GM23248 (cell line): ENCODE measurements at places on chromosomes 16 and 17. TPM values are rescaled to one million over a fixed set of nuclear protein-coding genes. Genes with fewer than 3 reads are reported as not detected.

The EFCAB13 gene
- 1.4 and 1.6 TPM in 2 replicates for total RNA-seq

The TAT gene
- total RNA-seq: not detected in 2 replicates

The IL21R gene
- 0.76 and 1.5 TPM in 2 replicates for total RNA-seq

The TPSB2 gene
- total RNA-seq: not detected in 2 replicates

The KRT15 gene
- total RNA-seq: 0.65 and 1.1 TPM in 2 replicates

The STAT3 gene
- 79.4 and 84.1 TPM in 2 replicates for total RNA-seq

The GSG1L gene
- not detected in 2 replicates for total RNA-seq

The PYDC1 gene
- total RNA-seq: not detected in 2 replicates

The KIF2B gene
- total RNA-seq: not detected in 2 replicates

DNA sequence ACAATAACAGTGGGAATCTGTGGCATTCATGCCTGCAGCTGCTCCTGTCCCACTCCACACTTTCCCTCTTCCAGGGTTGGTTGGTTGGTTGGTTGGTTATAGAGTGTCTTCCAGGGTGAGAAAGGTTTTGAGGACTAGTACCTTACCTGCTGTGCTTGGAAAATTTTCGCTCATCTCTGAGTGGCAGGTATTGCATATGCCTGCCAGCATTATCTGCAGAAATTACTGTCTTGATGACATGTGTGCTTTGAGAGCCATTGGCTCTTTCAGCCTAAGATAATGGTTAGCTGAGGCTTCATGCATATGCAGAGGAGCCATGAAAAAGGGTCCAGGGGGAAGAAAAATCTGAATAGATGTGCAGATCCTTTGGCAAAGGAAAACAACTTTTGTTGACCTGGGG, 131.8 kb downstream of the BCAS3 start:
- no peak for DNase-seq

DNA sequence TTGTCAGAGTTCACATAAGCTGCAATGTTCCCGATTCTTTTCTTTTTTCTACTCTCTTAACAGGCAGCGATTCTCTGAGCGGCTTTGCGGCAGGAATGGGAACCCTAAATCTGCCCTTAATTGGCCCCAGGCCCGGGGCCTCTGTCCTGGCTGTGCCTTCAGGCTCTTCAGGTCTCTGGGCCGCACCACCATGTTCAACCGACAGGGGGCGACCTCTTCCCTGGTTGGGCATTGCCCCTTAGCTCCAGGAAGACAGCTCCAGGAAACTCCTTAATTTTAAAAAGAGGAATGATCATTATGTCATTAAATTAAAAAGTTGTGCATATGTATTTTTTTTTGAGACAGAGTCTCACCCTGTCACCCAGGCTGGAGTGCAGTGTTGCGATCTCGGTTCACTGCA, 20.3 kb downstream of the CACNG5 start:
- no peak for DNase-seq

GRCh38 chr17:44001461-44001920, 2.9 kb upstream of the NAGS start:
- peak; percentile 11 for DNase-seq

GRCh38 chr17:74159226-74159840, 44.1 kb upstream of the RPL38 start:
- DNase-seq: no peak

- DNase-seq: peak; percentile 66
Observed at GRCh38 chr17:43784068-43784467, 3.8 kb downstream of the CFAP97D1 start.

GRCh38 chr17:8173871-8174322, 2.3 kb downstream of the TMEM107 start:
- peak; percentile 22 for DNase-seq

DNA sequence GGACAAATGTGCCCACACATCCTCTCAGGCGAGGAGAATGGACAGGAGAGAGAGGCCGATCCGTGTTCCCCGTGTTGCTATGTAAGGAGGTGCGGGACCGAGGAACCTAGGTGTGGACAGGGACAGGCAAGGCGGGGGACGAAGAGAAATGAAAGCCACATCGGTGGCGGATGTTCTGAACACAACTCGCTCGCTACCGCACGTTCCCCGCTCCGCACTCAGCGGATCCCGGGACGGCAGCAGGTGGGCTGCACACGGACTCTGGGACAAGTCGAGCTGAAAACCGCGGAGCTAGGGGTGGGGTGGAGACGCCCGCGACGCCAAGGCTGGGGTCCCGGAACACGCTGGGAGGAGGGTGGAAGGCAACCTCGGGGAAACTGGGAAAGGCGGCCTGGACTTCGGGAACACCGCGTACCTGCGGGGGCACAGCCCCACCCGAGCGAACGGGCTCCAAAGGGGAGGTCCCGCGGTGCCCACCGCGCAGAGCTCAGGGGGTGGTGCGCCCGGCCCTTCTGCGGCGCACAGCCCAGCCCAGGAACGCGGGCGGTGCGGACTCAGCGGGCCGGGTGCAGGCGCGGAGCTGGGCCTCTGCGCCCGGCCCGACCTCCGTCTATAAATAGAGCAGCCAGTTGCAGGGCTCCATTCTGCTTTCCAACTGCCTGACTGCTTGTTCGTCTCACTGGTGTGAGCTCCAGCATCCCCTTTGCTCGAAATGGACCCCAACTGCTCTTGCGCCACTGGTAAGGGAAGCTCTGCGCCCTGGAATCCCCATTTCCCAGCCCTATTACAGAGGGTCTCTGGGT, at the start of gene MT1E:
MT1E (plus strand) TSS at position 642 of the 803 bp plus-strand sequence; CDS start at position 713, 71 bp downstream.
- DNase-seq: peak; percentile 97

- DNase-seq: no peak
Observed at GRCh38 chr17:72199256-72199655, 78.4 kb downstream of the SOX9 start.

DNA sequence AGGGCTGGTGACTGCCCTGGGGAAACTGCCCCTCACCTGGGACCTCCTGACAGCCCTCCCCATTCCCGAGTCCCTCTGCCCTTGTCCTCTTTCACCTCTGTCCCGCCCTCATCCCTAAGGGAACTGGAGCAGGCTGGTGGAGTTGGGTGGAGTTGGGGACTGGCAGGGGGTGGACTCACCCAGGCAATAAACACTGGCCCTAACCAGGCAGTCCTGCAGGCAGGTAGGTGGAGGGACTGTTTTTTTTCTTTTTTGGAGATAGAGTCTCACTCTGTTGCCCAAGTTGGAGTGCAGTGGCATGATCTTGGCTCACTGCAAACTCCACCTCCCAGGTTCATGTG, 11.7 kb downstream of the GCGR start:
- no peak for DNase-seq

DNA sequence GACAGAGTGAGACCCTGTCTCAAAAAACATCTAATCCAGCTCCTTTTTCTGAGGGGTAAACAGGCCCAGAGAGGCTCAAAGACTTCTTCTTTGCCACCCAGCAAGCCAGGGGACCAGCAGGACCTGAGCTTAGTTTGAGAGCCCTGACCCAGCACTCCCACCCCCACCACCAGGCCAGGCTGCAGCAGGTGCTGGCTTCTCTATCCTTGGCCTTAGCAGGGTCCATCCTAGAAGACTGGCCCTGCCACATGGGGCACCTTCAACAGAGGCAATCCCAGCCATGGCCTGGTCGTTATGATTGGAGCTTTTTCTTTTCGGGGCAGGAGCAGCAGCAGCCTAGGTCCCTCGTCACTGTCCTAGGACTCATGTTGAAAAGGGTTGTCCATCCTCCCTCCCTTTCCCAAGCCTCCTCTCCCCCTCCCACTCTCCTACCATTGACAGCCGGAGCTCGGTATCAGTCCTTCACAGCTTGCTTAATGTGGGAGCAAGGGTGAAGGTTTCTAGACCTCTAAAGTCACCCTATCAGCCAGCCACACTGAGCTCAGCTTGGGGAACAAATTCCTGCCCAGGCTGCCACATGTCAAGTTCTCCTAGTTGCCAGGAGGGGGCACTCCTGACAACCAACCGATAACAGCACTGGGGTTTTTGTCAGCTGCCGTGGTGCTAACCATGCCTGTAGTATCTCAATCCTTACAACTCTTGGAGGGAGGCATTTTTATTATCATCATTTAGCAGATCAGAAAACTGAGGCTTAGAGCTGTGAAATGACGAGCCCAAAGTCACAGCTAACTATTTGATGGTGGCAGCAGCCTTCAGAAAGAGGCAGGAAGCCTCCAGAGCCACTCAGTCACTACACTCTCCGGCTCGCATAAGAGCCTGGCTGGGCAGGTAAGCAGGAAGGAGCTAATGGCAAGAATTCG, 11.2 kb downstream of the MRPL27 start:
- peak; percentile 85 for DNase-seq

GRCh38 chr16:11673091-11674000, 5.1 kb downstream of the SNN start:
- DNase-seq: no peak

GRCh38 chr16:12171206-12171605, 194.7 kb downstream of the SNX29 start:
- DNase-seq: peak; percentile 75

DNA sequence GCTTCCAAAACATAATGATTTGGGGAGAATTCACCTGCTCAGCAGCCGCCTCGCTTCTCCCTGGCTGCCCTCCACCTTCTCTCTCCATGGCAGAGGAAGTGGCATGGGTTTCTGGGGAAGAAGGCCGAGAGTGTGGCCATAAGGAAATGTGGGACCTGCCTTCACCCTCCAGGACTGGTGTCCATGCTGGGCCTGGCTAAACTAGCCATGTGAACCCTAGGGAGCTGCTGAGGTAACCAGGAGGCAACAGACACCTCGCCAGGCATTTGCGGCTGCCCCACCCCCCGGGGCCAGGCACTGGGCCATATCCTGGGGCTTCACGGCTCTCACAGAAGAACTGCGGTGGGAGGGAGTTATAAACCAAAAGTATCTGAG, 9.9 kb upstream of the CMTM4 start:
- no peak for DNase-seq

GRCh38 chr16:23333034-23333579, 31.0 kb downstream of the SCNN1B start:
- no peak for DNase-seq

GRCh38 chr17:60645918-60646523, 31.6 kb upstream of the BCAS3 start:
- DNase-seq: no peak

DNA sequence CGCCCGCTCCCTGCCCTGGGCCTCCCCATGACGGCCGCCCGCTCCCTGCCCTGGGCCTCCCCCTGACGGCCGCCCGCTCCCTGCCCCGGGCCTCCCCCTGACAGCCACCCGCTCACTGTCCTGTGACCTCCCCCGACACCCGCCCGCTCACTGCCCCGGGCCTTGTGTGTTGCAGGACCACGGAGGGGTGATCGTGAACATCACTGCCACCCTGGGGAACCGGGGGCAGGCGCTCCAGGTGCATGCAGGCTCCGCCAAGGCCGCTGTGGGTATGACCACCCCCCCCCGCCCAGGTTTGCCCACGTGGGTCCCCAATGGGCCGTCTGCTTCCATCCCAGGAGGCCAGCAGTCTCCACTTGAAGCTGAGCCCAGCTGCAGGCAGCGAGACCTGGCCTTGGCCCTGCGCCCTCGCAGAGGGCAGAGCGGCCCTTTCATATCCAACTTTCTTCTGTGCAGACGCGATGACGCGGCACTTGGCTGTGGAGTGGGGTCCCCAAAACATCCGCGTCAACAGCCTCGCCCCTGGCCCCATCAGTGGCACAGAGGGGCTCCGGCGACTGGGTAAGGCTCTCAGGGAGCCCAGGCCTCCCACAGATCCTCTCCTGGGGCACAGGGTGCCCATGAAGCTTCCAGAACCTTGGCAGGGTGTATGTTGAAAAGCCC, 9.0 kb downstream of the DECR2 start:
- DNase-seq: no peak
